ENCODE measurements at places on chromosomes 16 and 17. TPM values are rescaled to one million over a fixed set of nuclear protein-coding genes. Genes with fewer than 3 reads are reported as not detected.

GRCh38 chr16:66175058-66175457 lies 191.4 kb upstream of the CDH5 start:
- DNase-seq = no peak

DNA sequence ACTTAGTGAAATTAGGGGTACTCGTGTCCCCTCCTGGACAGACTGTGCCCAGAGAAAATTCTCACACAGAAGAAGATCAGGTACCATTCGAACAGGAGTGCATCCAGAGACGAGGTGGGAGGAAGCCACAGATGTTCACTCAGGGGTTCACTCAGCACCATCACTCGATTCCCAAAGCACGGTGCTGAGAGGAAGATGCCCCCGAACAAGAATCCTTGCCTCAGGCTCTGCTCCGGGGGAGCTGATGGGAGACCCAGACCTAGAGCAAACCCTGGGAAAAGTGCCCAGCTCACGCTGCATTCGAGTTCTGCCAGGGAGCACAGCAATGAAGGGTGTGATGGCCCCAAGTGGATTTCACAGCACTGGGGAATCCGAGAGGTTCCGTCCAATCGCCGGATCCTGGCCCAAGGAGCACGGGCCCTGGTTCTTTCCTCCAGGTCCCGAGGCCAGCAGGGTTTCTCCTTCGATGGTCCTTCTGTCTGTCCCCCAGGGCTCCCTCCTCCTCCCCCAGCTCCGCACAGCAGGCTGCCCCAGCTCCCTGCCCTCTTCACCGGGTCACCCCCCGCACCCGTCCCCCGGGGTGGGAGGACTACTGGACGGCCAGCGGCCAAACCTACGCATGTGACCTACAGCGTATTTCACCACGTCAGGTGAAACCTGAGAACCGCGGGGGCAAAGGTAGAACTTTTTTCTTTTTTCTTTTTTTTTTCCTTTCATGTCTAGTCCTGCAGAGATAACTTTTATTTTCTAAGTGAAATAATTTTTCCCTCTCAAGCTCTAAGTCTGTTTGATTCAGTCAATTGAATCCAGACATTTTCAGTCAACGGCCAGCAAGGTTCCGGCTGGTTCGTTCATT lies 10.2 kb upstream of the UBE2I start:
- no peak for DNase-seq

DNA sequence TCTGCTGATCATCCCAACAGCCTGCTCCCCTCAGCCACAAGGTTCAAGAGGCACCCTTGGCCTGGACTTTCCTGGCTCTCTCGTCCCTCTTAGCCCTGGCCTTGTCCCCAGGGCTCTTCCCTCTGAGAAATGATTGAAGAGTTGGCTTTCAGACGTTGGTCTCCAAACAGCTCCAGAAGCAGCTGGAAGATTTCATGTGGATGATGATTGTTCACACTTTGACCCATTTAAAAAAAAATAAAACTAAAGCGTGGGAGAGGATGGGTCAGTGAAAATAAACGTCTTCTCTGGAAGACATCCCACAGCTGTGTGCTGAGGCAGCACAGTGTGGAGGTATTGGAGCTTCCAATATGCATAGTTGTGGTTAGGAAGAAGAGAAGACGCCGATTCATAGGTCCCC lies 54.7 kb upstream of the CDH11 start:
- no peak for DNase-seq

- DNase-seq = no peak
Measured at GRCh38 chr16:1713331-1713730, 7.3 kb downstream of the MAPK8IP3 start.

DNA sequence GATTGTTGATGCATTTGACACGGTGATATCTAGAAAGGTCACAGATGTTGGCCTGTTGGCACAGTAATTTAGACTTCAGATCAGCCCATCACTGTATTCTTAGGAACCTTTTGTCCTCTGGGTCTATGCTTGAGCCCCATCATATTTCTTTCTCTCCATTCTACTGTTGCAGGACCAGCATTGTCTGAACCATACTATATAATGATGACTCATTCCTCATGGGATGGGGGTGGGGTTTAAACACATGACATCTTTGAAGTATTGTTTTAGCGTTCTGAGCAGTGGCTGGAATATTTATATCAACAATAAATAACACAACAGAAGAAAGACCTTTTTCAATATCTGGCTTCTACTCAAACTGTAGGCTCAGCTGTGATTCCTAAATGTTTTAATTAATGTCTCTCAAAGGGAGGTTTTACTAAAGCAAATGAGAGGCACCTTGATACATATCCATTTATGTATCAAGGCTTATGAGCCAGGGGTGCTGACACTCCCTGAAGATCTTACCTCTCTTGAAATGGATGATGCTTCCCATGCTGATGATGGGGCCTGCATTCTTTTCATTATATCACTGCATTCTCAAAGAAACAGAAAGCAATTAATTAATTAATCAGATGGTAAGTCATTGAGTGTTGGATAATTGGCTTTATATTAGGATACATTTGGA lies 379.0 kb upstream of the GOT2 start:
- no peak for DNase-seq

DNA sequence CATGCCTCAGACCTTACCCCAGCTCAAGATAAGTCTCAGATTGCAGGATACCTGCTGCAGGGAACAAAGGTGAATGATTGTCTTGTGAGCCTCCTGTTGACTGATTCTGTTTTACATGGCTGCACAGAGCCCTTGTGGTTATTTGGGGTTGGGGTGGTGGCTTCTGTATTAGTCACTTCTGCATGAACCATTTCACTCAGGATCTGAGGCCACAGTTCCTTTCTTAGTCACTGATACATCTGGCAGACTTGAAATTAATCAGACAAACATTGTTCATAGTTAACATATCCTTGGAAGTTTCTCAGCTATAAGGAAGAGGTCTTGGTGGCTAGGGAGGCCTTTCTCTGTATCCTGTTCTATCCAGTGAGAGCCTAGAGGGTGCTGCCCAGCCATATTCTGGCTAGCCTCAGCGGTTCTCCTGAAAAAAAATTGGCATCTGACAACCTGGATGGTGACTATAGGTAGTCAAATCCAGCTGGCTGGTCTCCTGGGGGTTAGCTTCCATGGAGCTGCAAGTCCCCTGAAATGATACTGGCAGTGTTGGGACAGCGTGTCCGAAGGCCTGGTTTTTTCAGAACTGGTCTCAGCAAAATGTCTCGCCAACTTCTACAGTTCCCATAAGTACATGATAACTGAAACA lies 8.4 kb upstream of the PLK1 start:
- peak; percentile 62 for DNase-seq

DNA sequence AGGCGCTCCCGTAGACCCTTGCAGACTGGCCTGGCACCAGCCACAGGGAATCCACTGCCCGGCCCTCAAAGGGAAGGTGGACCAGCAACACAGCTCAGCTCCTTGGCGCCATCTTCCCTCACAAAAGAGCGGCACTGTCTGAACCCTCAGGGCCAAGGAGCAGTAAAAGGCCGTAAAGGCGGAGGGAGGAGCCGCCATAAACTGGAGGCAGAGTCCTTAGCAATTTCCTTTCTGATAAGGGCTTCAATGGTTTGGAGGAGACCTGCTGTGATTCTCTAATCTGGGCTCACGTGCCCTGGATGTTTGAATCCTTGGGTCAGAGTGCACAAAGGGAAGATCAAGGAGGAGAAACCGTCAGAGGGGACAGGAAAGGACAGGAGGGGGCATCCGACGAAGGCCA lies 15.5 kb upstream of the AXIN2 start:
- no peak for DNase-seq

DNA sequence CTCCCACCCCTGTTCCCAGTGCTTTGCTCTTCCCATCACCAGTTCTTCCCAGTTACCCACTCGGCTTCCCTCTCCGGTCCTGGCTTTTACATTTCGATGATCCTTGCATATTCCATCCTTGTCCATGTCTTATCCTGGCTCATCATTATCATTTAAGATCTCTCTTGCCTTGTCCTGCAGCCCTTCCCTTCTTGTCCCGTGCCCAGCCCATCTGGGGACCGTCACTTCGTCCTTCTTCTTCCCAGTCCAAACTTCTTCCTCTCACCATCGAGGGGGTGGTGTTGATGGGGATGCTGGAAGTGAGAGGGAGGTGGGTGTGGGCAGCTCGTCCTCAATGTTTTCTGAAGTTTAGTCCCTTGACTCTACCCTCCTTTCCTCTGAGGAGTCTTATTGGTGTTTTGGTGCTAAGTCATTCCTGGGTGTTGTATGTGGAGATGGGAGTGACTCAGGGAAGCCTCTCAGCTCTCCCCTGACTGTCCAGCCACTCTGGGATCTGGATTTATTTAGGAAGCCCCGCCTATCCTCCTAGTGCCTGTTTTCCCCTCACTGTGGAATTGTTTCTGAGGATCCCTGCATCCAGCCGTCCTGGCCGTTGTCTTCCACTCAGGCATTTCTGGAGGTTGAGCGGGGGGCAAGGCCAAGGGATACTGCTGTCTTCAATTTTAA lies 975 bp downstream of the SNX29 start:
- no peak for DNase-seq

- DNase-seq = no peak
Measured at GRCh38 chr16:18784917-18785623, 5.1 kb downstream of the RPS15A start.

DNA sequence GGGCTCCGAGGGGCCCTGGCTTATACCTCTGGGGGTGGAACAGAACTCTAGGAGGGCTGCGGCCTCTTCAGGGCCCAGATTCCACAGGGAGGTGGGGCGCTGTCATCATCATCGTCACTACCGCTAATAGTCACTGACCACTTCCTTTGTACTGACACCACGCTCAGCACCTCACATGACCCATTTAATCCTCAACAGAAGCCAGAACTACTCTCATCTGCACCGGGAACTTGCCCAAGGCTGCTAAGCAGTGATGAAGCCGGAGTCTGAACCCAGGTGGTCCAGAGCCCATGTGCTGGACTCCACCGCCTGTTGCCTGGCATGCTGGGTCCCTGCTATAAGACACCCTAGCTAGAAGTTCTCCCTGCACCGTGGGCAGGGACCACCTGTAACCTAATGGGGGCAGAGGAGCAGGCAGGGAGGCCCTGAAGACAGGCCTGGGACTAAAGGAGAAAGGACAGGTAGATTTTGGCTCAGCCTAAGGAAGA lies 12.0 kb downstream of the UNC13D start:
- no peak for DNase-seq

DNA sequence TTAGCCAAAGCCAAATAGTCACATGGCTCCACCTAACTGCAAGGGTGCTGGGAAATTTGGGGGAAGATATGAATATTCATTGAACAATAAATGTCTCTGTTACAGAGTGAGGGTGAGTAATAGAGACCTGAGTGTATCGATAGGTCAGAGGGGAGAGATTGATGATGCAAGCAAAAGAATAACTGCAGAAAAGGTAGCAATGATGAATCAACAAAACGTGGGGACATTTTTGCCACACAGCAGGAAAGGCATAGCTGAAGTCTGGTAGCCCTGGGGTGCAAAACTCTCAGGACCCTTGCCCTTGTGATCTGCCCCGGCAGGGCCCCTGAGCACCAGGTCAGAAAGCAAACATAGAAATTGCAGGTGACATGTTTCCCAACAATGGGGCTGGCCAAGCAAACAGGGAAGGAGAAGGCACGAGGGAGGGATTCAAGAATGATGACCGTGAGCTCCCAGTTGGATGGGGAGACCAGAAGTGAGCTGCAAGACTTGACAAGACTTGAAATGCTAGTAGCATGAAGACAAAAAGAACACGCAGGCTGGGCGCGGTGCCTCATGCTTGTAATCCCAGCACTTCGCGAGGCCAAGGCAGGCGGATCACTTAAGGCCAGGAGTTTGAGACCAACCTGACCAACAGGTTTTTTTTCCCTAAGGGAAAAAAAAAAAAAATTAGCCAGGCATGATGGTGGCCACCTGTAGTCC lies 12.7 kb upstream of the HERPUD1 start:
- DNase-seq = no peak

DNA sequence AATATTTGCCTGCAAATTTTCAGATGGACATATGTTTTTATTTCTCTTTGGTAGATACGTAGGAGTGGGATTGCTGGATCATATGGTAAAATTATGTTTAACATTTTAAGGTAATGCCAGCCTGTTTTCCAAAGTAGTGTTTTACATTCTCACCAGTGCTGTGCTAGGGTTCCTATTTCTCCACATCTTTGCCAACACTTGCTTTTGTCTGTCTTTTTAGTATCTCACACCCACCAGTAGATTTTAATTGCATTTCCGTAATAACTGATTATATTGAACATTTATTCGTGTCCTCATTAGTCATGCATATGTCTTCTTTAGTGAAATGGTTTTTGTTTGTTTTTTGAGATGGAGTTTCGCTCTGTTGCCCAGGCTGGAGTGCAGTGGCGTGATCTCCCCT lies 58.4 kb downstream of the MRTFB start:
- no peak for DNase-seq

- DNase-seq = no peak
Measured at GRCh38 chr16:16019488-16019887, 70.1 kb downstream of the ABCC1 start.

GRCh38 chr17:9916108-9916507 lies 11.0 kb upstream of the RCVRN start:
- no peak for DNase-seq

DNA sequence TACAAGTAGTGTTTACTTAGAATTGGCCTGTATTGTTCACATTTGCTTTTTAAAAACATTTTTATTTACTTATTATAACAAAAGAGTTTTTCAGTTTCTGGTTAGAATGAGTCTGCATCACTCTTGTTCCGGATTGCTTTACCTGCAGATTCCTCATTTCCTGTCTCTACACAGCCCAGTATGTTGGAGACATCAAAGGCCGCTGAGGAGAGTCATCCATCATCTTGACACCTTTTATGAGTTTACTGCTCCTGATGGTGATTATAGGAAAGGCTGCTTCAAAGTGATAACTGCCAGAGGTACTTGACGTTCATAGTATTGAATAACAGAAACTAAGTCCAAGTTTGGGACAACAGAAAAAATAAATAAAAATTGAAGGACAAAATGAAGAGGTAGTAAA lies 490.5 kb upstream of the CA10 start:
- no peak for DNase-seq

DNA sequence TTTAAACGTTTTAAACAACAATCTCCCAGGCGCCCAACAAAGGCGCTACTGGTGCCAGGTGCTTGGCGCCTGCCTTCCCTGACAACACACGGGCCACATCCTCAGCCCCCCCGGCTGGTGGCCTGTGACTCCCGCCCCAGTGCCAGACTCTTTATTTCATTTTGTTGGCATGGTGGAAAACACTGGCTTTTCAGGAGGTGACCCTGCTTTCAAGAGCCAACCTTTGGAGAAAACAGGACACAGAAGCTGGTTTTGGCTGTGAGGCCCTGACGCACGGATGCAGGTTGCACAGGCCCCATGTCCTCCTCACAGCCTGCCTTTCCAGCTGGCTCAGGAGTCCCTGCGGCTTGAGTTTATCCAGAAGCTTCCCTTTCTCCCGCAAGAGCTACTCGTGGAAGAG lies 100.0 kb downstream of the METRNL start:
- no peak for DNase-seq

GRCh38 chr17:57329380-57330214 lies 73.3 kb downstream of the MSI2 start:
- no peak for DNase-seq

GRCh38 chr16:4411684-4412083 lies 4.7 kb downstream of the CORO7 start:
- no peak for DNase-seq

RND2 gene
- 0.07 TPM for total RNA-seq

ITGAX gene
- 65.0 TPM for total RNA-seq

DNASE1L2 gene
- 2.2 TPM for total RNA-seq

PROCA1 gene
- total RNA-seq = 4.4 TPM

HOXB2 gene
- total RNA-seq = 32.8 TPM

ENPP7 gene
- 0.16 TPM for total RNA-seq

IFT20 gene
- total RNA-seq = 25.8 TPM

Measured in activated T-helper 1 cell treated with anti-CD3 and anti-CD28 coated beads, Interleukin-12 subunit alpha, Interleukin-12 subunit beta, Interleukin-2, Interleukin-4 antibody, amounts not matched to agents 30 ng/mL and 10 ng/mL and 1 ng/mL, durations not matched to agents 14 hours and 24 hours and 36 hours (primary cell).